Stimulated activated CD8-positive, alpha-beta memory T cell treated with anti-CD3 and anti-CD28 coated beads, Interleukin-15, amount 100 ng/mL, for 48 hours (primary cell): ENCODE measurements at places on chromosomes 2 and 18.

DNA sequence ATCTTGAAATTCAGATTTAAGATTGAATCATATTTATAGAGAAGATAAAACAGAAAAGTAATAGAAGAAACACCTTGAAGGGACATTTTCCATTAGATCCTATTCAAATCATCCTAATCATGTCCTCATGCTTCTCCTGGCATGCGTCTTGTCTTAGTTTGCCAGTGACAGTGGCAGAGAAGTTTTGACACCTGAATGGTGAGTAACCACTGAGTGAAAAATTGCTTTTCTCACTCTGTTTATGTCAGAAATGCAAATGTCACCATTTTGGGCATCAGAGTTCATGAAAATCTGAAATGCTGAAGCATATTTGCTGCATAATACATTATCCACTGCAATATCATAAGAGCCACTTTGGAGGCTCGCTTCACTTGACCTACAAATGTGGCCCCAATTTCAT lies 63.0 kb upstream of the PLA2R1 start:
- no peak for DNase-seq

GRCh38 chr18:63405986-63406385 lies 16.3 kb downstream of the VPS4B start:
- no peak for DNase-seq

GRCh38 chr2:58449286-58450010 lies 208.3 kb upstream of the FANCL start:
- no peak for DNase-seq

- no peak for DNase-seq
These were observed 30.7 kb downstream of the INPP5D start for GRCh38 chr2:233090879-233091278.

DNA sequence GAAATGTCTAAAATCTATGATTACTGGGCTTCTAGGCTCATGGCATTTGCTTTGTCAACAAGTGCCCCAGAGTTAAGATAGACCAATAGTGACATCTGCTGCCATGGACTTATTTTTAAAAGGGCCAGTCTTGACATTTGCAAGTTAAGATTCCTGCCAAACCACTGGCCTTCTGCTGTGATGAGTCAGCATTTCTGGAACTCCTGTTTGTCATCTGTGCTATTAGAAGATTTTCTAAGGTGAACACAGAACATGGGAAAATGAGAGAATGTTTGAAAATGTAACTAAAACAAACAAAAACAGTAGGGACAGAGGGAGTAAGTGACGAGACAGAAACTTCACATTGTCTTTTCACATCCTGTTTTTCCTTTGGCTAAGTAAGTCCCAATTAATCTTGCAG lies 93.7 kb upstream of the WDR75 start:
- no peak for DNase-seq

GRCh38 chr2:74278176-74278575 lies 65.0 kb downstream of the SLC4A5 start:
- no peak for DNase-seq

DNA sequence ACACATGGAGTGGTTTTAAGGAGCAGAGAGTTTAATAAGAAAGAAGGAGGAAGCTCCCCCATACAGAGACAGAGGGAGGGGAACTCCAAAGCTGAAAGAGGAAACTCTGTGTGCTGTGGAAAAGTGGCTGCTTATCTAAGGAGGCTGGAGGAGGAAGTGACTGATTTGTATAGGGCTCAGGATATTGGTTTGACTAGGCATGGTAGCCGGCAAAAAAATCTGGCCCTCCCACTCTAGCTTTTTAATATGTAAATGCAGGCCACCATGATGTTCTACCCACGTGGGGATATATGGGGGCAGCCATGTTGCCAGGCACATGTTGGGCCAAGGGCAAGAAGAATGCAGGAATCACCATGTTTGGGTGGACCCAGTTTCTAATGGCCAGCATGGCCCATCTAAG lies 64.3 kb downstream of the HNMT start:
- no peak for DNase-seq
